ENCODE measurements at places on chromosomes 12 and 14. TPM values are rescaled to one million over a fixed set of nuclear protein-coding genes. Genes with fewer than 3 reads are reported as not detected.

Gene MIP
- 0.12 TPM for polyA plus RNA-seq

Gene ACACB
- 1.1 TPM for polyA plus RNA-seq

Gene RERGL
- polyA plus RNA-seq: 0.21 TPM

Gene DNAH10
- polyA plus RNA-seq: 0.76 TPM

Gene AP4S1
- 2.5 TPM for polyA plus RNA-seq

Gene AVPR1A
- not detected for polyA plus RNA-seq

Gene FAM186B
- 0.12 TPM for polyA plus RNA-seq

Gene ZC3H14
- polyA plus RNA-seq: 81.8 TPM

Gene TPH2
- not detected for polyA plus RNA-seq
